ENCODE measurements at places on chromosomes 6 and 20.

DNA sequence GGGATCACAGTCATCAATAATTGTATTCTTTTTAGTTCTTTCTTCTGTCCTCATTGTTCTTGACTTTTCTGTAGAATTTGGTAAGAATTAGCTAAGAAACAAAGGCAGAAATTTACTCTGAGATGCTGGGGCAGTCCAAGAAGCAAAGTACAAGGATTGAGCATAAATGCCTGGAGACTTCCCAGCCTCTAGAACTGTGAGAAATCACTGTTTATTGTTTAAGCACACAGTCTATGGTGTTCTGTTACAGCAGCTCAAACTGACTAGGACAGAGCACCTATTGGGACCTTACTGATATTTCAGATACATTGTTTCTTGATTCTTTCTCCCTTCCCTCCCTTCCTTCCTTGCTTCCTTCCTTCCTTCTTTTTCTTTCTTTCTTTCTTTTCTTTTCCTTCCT is 192.7 kb upstream of the SLC35B3 start:
- DNase-seq, result no peak

GRCh38 chr20:853406-853996 is 20.0 kb downstream of the FAM110A start:
- no peak for DNase-seq

- no peak for DNase-seq
Observed at GRCh38 chr6:36753671-36754405, 56.2 kb downstream of the RAB44 start.

DNA sequence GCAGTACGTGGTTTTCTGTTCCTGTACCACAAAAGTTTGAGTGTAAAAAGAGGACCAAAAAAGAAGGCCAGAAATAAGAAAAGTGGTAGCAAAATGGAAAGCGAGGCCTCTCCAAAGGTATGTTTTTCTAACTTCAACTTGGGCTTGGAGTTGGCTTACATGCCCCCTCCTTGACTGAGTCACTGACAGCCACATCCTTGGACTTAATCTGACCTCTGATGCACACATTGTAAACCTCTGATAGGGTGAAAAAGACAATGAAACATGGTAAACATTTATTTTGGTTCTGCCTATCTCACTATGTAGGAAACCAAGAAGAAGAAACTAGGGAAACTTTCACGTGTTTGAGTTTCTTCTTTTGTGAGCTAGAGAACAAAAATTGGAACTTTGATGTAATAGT is 503.2 kb upstream of the ID4 start:
- DNase-seq, result no peak
